ENCODE measurements at places on chromosomes 4 and X.

DNA sequence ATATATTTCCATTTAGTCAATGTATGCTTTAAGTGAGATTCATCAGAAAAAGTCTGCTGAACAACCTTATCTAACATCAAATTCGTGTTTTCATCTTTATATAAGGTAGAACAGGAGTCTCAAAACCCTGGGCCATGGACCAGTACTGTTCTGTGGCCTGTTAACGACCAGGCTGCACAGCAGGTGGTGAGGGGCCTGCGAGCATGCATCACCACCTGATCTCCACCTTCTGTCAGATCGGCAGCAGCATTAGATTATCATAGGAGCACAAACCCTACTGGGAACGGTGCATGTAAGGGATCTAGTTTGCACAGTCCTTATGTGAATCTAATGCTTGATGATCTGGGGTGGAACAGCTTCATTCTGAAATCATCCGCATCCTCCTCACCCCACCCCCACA lies 3.2 kb downstream of the CTSO start:
- DNase-seq, result no peak

DNA sequence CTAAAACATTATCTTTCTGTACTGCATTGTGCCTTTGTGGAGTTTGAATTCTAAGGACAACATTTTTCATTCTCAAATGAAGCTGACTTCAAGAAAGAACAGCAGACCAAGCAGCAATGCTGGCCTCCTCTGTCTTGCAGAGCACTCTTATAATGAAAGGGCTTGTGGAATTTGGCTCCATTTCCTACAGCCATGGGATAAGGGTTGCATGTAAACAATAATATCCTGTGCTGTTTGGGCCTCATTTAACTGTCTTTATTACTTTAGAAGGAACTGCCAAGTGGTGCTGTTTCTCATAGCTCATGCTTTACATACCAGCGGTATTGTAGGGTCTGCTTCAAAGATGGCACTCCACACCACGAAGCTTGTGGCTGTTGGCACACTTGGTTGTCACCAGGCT lies 111.4 kb upstream of the EOLA2 start:
- DNase-seq, result no peak

GRCh38 chr4:29549342-29549741 lies 1170.8 kb upstream of the PCDH7 start:
- no peak for DNase-seq

GRCh38 chr4:127540497-127541025 lies 92.2 kb upstream of the INTU start:
- DNase-seq, result no peak

DNA sequence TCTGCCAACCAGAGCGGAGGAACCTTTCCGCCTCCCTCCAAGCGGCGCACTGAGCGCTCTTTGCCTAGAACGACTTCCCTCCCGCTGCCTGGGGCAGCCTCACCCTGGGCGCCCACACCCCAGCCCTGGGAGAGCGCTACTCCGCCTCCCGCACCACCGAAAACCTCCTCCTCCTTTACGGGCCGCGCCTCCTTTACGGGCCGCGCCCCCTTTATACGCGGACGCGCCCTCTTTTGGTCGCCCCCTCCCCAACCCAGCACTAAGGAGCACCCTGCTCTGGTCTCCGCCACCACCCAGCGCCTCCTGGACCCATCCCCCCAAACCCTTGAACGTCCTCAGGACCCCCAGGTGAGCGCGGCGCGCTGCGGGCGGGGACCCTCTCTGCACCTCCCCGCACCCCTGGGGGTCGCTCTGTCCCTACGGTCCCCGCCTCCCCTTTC lies 586 bp upstream of the NSG1 start:
- peak; percentile 26 for DNase-seq

GRCh38 chr4:121698236-121698671 lies 1.5 kb upstream of the ANXA5 start:
- no peak for DNase-seq

GRCh38 chr4:98833384-98833783 lies 95.5 kb downstream of the EIF4E start:
- DNase-seq, result no peak

GRCh38 chrX:19863857-19864223 lies 23.6 kb downstream of the SH3KBP1 start:
- DNase-seq, result no peak

- DNase-seq, result no peak
Measured at GRCh38 chr4:34200535-34200934, 2043.8 kb downstream of the ARAP2 start.

DNA sequence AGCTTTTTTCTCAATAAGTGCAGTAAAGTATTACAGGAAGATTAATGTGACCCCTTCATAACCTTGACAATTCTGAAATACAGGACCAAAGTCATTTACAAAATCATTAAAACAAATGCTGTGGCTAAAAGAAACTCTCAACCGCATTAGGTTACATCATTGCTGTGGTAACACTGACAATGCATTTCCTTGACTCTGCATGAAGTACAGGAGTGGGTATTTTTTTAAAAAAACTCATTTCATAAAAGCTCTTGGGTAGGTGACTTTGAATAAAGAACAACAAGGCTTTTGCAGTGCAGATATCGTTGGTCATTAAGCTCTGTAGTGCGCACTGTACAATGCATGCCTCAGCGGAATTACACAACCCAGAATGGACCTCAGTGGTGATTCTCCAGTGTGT lies 23.4 kb upstream of the XK start:
- no peak for DNase-seq

DNA sequence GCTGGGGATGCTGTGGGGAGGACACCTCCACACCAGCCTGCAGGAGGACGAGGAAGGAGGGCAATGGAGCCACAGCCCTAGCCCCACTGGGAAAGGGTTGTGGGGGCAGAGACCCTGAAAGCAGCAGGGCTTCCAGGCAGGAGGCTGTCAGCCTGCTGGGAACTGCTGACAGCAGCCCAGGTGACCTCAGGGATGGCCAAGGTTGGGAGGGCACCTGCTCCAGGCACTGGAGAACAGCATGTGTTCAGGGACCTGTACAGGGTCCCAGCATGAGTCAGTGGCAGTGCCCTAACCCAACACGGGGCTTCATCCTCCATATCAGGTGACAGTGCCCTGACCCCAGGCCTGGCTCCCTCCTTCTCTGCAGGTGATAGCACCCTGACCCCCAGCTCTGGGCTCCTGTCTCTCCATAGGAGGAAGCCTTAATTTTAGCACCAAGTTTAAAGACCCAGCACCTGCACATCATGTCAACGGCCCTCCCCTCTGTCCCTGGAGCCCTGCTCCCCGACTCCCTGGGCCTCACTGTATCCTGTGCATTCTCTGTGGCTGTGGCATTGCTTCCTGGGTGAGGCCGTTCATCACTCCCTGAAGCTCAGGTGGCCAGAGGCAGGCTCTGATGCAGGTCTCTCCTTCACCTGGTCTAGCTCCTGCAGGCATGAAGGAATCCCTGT lies 66.3 kb downstream of the CRMP1 start:
- DNase-seq, result no peak

GRCh38 chr4:21664355-21664754 lies 284.2 kb downstream of the KCNIP4 start:
- no peak for DNase-seq

DNA sequence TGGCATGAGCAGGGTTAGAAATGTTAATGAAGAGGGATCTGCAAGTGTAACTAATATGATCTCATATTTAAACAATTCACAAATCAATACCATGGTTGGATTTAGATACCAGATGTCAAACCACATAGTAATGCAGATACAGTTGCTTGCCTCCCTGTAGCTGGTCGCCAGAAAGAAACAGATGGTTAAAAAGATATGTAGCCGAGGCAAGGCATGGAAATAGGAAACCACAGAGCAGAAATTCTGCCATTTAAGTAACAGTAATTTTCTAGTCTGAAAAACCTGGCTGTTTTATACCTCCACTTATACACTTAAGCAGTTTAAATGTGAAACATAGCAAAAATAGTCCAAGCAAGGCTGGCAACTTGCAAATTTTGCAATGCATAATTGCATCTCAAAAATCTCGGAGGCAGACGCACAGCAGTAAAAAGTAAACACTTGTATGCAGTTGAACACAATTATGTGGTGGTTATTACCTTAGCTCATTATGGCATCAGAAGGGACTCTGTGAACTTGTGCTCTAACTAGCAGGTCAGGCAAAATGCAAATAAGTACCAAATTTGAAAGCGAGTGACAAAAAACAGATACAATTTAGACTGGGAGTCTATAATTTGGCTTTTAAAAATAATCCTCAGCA lies 126.8 kb downstream of the NAA11 start:
- DNase-seq, result no peak

Data from stimulated activated CD4-positive, alpha-beta T cell treated with anti-CD3 and anti-CD28 coated beads, TNF-alpha, amount 100 ng/mL, for 24 hours (primary cell).